ENCODE measurements at places on chromosomes 12 and 14.

- no peak for DNase-seq
Measured at GRCh38 chr12:60112763-60113162, 516.9 kb downstream of the SLC16A7 start.

GRCh38 chr12:90327793-90328743 is 619.4 kb upstream of the ATP2B1 start:
- DNase-seq = no peak

- DNase-seq = no peak
Measured at GRCh38 chr12:121651320-121651719, 18.1 kb downstream of the MORN3 start.

- DNase-seq = peak; percentile 16
Measured at GRCh38 chr14:52313903-52314594, at the start of gene PTGER2. Gene PTGER2 (plus strand): TSS chr14:52314312. CDS start chr14:52314549, 237 bp downstream.

GRCh38 chr14:59679872-59680271 is 103.3 kb upstream of the CCDC175 start:
- DNase-seq = no peak

DNA sequence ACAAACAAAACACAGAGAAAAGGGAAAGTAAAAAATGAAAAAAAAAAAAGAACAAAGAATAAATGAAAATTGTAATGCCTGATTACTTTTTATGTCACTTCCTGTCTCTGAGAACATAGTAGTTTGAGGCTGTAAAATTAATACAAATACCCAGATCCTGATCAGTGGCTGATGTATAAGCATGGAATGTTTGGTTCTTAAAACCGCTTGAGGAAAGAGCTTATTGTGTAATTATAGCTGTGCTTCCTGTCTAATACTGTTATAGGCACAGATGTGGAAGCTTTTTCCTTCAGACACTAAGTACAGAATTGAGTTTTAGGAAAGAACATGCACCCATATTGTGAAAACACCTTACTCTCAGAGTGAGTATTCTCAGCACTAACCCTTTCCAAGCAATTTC is 86.9 kb downstream of the AVPR1A start:
- DNase-seq = no peak

- no peak for DNase-seq
Measured at GRCh38 chr12:2386566-2386965, 333.8 kb downstream of the CACNA1C start.

DNA sequence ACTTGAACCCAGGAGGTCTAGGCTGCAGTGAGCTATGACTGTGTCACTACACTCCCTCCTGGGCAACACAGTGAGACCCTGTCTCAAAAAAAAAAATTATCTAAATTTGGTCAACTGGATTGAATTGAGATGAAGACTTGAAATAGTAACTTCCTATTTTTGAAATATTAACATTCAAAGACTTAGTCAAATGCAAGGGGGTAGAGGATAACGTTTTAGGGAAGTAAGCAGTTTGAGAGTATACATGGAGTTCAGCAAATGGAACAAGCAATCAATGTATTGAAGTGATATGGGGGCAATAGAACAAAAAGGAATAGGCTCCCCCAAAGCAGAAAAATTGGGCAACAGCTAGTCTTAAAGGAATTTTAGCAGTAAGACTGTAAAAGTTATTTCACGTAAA is 4.6 kb upstream of the MFAP5 start:
- DNase-seq = no peak

- no peak for DNase-seq
Measured at GRCh38 chr14:66596241-66596985, 88.5 kb downstream of the GPHN start.

DNA sequence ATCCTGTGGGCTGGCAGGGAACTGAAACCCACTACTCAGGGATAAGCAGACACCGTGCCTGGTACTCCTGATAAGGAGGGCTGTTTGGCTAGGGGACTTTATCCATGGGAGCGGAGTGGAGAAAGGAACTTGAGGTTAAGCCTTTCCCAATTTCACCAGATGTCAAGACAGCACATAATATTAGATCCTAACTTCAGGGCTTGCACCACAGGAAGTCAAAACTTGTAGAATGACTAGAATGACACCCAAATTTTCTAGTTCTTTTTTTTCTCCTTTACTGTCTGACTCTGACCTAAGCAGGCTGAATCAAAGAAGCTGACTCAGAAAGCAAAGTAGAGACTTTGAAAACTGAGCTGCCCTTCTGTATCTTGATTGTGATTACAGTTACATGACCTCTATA is 7.1 kb upstream of the CGRRF1 start:
- no peak for DNase-seq

- DNase-seq = no peak
Measured at GRCh38 chr14:24879661-24880386, 170.1 kb downstream of the STXBP6 start.

GRCh38 chr12:125434936-125435443 is 369.8 kb downstream of the AACS start:
- no peak for DNase-seq

GRCh38 chr14:66380143-66380542 is 106.0 kb upstream of the CCDC196 start:
- DNase-seq = no peak

DNA sequence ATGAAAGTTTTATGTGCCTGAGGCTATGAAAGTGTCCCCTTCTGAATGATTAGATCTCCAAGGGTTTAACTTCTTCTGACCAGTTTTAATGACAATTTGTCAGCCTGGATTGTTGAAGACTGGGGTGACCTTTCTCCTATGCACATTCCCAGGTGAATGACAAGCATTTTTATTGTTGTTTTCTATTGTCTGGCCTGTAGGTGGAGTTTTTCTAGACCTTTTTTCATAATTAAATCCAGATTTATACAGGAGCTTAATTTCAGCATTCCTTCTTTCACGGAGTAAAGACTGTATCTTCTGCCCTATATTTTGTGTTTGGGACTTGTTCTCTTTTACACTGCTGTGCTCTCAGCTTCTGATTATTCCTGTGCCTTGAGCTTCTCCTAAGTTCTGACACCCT is 125.0 kb upstream of the FAR2 start:
- no peak for DNase-seq

GRCh38 chr14:99296517-99296916 is 24.5 kb upstream of the BCL11B start:
- no peak for DNase-seq

GRCh38 chr12:3770891-3771290 is 18.0 kb upstream of the CRACR2A start:
- no peak for DNase-seq

DNA sequence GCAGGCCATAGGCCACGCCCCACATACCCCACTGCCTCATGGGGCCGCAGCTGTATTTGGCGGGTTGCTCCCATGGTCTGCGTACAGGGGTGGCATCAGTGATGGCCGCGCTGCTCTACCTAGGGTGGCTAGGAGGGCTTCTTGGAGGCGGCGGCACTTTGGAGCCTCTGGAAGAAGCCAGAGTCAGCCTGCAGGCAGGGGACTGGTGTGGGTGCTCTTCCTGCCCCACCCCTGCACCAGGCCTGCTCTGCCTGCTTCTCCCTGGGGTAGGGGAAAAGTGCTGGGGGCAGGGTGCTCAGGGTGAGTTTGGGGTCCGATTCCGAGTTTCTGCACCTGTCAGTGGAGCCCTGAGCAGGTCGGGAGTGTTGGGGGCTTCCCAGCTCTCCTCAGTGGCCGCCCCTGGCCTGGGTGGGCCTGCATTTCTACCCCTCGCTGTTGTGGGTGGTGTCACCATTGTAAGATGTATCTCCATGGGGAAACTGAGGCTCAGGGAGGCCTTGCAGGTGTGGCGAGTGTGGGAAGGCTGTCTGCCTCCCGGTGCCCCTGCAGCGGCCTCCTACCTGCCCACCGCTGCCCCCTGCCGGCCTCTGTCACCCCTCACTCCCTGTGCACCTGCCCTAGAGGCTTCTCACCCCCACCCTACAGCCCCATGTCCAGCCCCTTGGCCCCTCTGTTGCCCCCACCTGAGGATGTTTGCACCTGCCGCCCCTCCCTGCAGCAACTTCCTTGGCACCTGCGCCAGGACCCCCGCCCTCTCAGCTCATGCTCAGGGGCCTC is 5.5 kb downstream of the CEP170B start:
- no peak for DNase-seq

DNA sequence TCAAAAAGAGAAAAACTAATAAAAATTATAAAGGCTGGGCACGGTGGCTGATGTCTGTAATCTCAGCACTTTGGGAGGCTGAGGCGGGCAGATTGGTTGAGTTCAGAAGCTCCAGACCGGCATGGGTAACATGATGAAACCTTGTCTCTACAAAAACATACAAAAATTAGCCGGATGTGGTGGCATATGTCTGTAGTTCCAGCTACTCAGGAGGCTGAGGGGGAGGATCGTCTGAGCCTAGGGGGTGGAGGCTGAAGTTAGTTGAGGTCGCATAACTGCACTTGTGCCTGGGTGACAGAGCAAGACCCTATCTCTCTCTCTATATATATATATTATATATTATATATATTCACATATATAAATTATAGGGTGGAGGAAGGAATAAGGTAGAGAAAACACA is 32.5 kb upstream of the ANO2 start:
- DNase-seq = no peak

- DNase-seq = no peak
Measured at GRCh38 chr14:64860039-64860438, 19.7 kb downstream of the SPTB start.

GRCh38 chr12:75805905-75806304 is 225.7 kb downstream of the PHLDA1 start:
- DNase-seq = no peak

- DNase-seq = no peak
Measured at GRCh38 chr14:85471156-85471555, 58.8 kb upstream of the FLRT2 start.

DNA sequence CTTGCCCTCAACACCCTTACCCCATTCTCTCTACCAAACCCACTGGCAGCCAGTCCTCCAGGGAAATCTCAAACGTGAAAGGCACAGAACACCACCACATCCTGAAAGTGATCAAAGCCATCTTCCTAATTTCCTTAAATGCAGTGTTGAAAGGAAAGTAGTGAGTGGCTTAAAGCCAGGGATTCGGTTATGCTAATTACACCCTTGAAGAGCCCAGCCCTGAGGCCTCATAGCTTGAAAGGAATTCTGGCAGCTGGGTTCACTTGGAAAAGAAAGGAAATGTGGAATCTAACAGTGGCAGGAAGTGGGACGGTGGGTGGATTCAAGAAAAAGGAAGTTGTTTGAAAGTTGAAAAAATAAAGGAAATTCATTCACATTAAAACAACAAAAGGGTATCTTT is 73.0 kb upstream of the FICD start:
- peak; percentile 85 for DNase-seq

- no peak for DNase-seq
Measured at GRCh38 chr12:14946861-14947260, 8.5 kb upstream of the ERP27 start.

- DNase-seq = no peak
Measured at GRCh38 chr12:111398530-111398929, 7.2 kb upstream of the SH2B3 start.

DNA sequence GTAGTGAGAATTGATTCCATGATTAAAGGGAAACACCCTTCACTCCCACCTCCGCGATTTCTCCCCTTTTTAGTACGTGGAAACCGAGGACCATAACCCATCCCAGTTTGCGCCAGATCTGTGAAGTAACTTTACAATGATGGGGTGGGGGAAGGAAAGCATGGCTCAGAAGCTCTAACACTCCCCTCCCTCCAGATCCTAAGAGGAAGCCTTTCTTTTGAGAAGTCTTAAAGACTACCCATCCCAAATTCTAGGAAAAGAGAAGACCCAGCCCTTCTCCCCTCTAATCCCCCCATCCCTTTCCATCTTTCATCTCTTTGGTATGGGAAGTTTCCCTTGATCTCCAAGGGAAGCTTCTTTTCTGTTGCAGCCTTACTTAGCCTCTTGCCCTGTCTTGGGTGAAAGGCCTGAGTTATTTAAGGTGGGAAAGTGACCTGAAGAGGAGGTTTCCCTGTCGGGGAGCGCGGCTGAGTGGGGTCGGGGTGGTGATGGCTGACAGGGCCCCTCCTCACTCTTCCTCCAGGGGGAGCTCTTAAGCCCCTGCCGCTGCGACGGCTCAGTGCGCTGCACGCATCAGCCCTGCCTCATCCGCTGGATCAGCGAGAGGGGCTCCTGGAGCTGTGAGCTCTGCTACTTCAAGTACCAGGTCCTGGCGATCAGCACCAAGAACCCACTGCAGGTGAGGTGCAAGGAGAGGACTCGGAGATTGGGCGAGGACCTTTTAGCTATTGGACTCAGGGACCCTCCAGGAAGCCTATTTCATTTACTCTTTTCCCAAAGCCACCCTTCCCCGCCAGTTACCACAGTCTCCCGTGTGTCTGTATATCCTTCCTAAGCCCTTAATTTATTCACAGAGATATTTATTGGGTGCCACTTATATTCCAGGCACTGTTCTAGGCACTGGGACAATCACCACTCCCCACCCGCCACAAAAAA is 1.8 kb downstream of the MARCHF9 start:
- no peak for DNase-seq

DNA sequence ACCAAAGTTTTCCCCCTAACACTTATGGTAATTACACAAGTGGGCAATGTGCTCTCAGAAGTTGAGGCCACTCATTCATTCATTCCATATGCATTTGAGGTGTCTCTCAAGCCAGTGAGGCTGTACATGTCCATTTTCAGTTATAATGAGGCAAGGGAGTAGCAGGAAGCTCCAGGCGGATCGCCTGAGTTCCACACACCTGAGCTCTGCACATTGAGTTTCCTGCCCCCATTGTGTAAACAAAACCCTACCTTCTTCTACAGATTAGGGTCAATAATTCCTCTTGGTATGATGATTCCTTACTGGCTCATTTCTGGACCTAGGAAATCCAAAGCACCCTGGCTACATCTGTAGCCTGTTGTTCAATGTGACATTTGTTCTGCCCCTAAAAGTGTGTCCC is 555.3 kb downstream of the MED13L start:
- DNase-seq = no peak

- DNase-seq = no peak
Measured at GRCh38 chr12:69919495-69919894, 94.5 kb downstream of the MYRFL start.

GRCh38 chr14:68864361-68864750 is 71.5 kb upstream of the ZFP36L1 start:
- no peak for DNase-seq

GRCh38 chr14:55979096-55979495 is 139.1 kb upstream of the PELI2 start:
- no peak for DNase-seq

GRCh38 chr14:54762296-54762695 is 140.3 kb downstream of the GCH1 start:
- no peak for DNase-seq

DNA sequence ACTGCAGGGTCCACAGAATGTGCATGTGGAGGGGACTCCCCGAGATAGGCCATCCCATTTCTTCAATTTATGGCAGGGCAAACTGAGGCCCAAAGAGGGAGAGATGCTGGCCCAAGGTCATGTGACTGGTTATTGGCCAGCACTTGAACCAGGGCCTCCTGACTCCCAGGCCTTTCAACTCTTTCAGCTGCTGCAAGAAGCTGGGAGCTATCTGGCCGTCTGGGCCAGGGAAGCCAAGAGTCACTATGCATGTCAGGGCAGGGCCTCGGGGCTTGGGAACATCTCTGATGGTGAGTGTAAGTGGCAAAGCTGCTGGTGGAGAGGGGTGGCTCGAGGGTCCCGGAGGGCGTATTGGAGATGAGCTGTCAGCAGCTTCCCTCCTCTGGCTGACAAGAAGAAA is 9.5 kb upstream of the LTBP2 start:
- no peak for DNase-seq
